ENCODE measurements at places on chromosomes 6 and 20. TPM values are rescaled to one million over a fixed set of nuclear protein-coding genes. Genes with fewer than 3 reads are reported as not detected.
A peak's percentile ranks its signal among the peaks of the same experiment; 100 is the strongest.

The KLC4 gene
- total RNA-seq: 30.8 TPM

The XKR7 gene
- total RNA-seq: not detected

The FAM209B gene
- total RNA-seq: not detected

GRCh38 chr20:13234961-13235360 is 13.9 kb downstream of the ISM1 start:
- no peak overlapping the region for H3K27ac ChIP-seq
- no peak for DNase-seq
- H3K4me1 ChIP-seq: peaks cover 8% of the 10 kb centered on the region
- no peaks in the 10 kb centered on the region for H3K36me3 ChIP-seq
- no peak overlapping the region for H3K4me3 ChIP-seq

- no peaks in the 10 kb centered on the region for H3K27me3 ChIP-seq
- no peak overlapping the region for H3K4me3 ChIP-seq
- peaks cover 3% of the 10 kb centered on the region for H3K4me1 ChIP-seq
- no peak for DNase-seq
Measured at GRCh38 chr20:58478141-58478805, 36.9 kb downstream of the APCDD1L start.

DNA sequence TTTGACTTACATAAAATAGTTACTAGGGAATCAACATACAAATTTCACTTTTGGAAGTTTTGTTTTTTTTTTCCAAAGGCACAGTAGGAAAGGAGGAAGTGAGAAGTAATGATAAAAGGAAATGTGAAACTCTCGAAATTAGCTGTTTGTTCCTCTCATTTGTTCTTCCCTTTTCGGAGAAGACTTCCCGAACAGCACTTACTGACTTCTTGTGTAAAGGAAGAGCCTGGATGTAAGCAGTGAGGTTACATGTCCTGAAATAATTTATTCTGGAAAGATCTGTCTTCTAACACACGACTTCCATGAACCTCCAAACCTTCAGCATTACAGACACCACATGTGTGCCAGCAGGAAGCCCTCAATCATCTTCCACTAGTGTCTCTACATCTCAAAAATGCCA is 59.1 kb downstream of the KIF16B start:
- H3K4me1 ChIP-seq: no peaks in the 10 kb centered on the region
- H3K4me3 ChIP-seq: no peak overlapping the region
- H3K27ac ChIP-seq: peak overlapping the region; percentile 58
- DNase-seq: no peak

- H3K4me1 ChIP-seq: peaks cover under 1% of the 10 kb centered on the region
- no peaks in the 10 kb centered on the region for H3K36me3 ChIP-seq
- no peak for DNase-seq
- H3K4me3 ChIP-seq: no peak overlapping the region
- no peak overlapping the region for H3K27ac ChIP-seq
Measured at GRCh38 chr20:62545901-62546525, 70.2 kb upstream of the GATA5 start.

All from heart left ventricle (tissue), 16 donors.